Muscle of arm (tissue), 14 donors: ENCODE measurements at places on chromosomes 12 and 14. TPM values are rescaled to one million over a fixed set of nuclear protein-coding genes. Genes with fewer than 3 reads are reported as not detected.
A peak's percentile ranks its signal among the peaks of the same experiment; 100 is the strongest.

GRCh38 chr14:64766430-64767151 lies 62.4 kb downstream of the PLEKHG3 start:
- no peak for DNase-seq

GRCh38 chr14:85934123-85934885 lies 404.4 kb downstream of the FLRT2 start:
- peak; percentile 14 for DNase-seq

DNA sequence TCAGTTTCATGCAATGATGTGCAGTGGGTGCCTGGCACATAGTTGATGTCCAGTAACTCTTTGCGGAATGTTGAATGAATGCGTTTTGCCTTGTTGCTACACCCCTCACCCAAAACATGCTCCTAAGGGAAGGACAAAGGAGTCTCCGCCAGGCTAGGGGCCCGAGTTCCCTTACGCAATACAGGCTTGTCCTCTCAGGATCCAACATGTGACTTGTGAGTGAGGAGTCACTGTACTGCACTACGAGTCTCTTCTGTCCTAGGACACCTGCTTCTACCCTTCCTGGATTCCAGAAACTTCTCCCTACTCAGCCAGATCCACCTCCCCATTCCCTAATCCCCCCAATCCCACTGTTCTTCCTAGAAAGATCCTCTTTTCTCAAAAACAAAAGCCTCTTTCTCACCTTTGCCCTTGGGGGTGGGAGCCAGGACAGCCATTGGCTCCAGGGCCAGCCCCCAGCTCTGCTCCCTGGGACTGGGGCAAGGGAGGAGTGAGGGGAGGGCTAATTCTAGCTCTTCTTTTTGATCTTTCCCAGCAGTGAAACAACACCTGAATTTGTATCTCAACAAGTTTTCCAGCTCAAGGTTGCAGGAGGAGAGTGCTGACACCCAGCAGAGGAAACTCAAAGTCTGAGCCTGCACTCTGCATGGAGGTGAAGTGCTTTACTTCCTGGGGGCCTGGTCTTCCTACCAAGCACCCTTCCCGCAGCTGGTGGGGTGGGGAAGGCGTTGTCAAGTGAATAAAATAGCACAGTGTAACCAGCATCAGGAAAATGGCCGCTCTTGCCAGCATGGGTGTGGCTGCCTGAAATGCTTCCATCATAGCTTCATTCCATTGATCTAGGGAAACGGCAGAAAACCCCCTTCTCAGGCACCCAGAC lies 3.4 kb upstream of the OTUB2 start:
- no peak for DNase-seq

GRCh38 chr12:90274407-90274806 lies 565.8 kb upstream of the ATP2B1 start:
- no peak for DNase-seq

The FGD6 gene
- 7.0 TPM for polyA plus RNA-seq

The TCHP gene
- polyA plus RNA-seq, result 17.8 TPM

The CRY1 gene
- 16.9 TPM for polyA plus RNA-seq

- peak; percentile 71 for DNase-seq
Observed at GRCh38 chr12:57452937-57453509, 2.1 kb upstream of the INHBE start.

DNA sequence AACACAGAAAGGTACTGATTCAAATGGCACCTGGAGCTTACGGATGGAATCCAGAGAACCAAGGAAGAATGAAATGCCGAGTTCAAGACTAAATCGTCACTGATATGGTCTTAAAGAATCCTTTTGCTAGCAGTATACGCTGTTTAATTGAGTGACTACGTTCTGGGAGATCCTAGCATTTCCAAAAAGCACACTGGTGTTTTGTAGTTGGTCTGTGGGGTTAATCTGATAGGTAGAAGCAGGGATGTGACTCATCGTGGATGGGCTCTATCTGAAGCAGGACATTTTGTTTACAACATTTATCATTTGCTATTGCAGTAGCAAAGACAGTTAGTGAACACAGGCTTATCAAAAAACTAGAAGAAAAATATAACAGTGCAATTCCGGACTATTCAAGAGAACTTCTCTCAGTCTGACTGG lies 169.2 kb upstream of the HMGA2 start:
- DNase-seq, result no peak

DNA sequence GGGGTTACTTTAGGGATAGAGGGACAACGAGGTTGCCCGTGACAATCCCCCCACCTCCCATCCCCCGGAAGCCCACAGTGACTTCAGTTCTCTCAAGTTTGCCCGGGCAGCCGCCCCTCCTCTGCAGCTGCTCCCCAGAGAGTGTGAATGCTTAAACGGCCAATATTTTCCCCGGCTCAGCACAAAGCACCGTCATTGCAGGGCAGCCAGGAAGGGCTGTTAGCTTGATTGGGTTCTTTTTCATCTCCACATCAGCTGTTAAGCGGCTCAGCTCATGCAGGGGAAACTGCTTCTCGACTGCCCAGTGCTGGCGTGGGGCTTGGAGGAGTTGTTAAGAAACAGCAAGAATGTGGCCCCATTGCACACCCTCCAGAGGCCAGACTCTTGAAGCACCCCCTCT lies 120.5 kb upstream of the NCOR2 start:
- DNase-seq, result peak; percentile 71

DNA sequence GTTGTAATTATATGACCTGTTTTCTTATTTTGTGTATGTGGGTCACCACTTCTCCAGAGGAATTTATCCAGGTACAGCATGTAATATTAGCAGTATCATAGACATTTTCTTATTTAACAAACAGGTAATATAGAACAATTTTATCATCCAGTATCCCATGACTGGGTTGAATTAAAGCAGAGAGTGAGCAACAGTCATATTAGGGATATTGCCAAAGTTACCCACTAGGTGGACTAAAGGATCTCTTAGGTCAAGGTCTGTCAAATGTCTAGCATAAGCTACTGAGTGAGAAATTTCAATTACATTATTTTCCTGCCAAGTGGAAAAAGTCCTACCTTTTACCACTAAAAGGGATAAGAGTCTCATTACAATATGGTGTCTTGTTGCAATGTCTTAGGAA lies 62.1 kb upstream of the TRIM9 start:
- no peak for DNase-seq

The UNC79 gene
- 0.33 TPM for polyA plus RNA-seq

- DNase-seq, result no peak
Observed at GRCh38 chr12:85641796-85642195, 194.4 kb downstream of the RASSF9 start.

The RBMS2 gene
- polyA plus RNA-seq, result 24.2 TPM

GRCh38 chr14:53304726-53305381 lies 151.7 kb upstream of the DDHD1 start:
- peak; percentile 58 for DNase-seq

- no peak for DNase-seq
Observed at GRCh38 chr14:55306938-55307589, 35.8 kb downstream of the FBXO34 start.

GRCh38 chr12:52166672-52167071 lies 25.1 kb downstream of the KRT80 start:
- no peak for DNase-seq

DNA sequence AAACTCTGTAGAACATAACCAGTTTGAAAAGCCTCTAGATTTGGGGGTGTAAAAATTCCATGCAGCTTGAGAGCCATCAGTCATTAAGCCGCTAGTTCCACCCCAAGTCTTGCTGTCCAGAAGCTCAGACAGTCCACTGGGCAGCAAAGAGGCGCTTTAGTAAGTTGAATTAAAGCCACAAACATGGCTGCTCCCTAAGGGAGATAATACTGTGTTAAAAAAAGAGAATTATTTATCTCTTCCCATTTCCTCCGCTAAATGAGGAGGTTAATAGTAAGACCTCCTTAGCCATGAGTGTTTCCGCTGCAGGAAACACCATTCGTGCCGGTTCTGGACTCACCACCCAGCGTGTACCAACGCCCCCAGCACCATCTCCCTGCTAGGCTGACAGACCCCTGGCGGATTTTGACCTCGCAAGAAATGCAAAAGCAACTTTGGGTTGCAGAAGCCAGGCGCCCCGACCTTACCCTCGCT lies 536 bp downstream of the TM7SF3 start:
- DNase-seq, result peak; percentile 38

DNA sequence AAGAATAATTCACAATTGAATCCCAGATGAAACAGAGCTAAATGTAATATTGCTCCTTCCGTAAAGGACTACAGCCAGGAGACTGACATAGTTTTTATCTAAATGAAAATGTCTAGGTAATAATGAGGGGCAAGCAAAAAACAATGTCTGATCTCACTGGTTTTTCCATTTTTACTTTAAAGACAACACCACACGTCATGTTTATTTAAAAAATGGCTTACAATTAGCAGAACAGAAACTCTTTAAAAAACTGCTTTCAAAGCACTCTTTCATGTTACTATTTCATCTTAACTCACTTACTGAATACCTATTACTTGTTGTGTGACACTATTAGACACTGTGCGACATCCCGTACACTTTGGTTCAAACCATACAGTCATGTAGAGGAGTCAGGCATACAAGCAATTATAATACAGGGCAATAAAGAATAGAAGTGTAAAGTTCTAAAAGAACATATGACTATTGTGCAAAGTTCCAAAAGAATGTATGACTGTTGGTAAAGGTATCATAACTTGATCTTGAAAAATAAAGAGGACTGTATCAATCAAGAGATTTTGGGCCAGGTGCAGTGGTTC lies 9.1 kb downstream of the BTBD7 start:
- DNase-seq, result no peak

DNA sequence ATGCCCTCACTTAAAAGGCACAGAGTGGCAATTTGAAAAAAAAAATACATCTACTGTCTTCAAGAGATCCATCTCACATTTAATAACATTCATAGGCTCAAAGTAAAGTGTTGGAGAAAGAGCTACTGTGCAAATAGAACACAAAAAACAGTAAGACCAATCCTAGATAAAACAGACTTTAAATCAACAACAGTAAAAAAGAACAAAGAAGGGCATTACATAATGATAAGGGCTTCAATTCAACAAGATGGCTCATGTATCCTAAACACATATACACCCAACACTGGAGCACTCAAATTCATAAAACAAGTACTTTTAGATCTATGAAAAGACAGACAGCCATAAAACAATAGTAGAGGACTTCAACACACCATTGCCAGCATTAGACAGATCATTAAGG lies 93.6 kb upstream of the PCED1B start:
- no peak for DNase-seq

The ERP27 gene
- polyA plus RNA-seq, result 0.41 TPM

GRCh38 chr14:47662466-47662865 lies 12.9 kb downstream of the MDGA2 start:
- no peak for DNase-seq

The SLC25A21 gene
- polyA plus RNA-seq, result 1.3 TPM

DNA sequence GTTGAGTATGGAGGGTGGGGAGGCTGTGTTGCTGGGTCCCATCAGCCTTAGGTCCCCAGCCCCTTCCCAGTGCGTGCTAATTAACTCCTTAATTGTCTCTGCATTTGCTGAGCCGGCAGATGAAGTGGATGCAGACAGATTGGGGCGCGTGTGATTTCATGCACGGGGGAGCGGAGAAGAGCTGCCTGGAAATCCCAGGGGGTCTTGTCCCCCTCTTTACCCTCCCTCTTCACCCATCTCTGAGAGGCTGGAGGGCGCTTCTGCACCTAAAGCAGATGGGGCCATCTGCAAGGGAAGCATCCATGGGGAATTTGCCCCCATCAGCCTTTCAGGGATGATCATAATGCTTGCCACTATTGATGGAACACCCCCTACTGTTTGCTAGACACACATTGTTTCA lies 4.4 kb upstream of the ASIC1 start:
- DNase-seq, result no peak

- DNase-seq, result no peak
Observed at GRCh38 chr14:65303899-65304222, 108.7 kb upstream of the FUT8 start.

DNA sequence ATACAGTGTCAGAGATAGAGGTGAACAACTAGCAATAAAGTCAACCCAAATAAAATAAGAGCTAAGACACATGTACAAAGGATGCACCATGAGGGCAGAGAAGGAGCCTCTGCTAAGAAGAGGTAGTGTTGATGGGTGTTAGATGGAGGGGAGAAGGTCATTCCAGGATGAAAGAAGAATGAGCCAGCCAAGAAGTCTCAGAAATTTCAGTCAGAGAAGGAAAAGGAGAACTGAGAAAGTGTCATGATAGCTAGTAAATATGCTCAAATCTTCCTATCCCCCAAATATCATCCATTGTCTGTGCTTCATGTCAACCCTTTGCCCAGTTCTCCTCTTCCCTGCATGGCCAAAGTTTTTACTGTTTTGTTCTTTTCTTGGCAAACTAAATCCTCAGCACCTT lies 225.2 kb upstream of the BTG1 start:
- no peak for DNase-seq

The MYH7 gene
- 716 TPM for polyA plus RNA-seq

DNA sequence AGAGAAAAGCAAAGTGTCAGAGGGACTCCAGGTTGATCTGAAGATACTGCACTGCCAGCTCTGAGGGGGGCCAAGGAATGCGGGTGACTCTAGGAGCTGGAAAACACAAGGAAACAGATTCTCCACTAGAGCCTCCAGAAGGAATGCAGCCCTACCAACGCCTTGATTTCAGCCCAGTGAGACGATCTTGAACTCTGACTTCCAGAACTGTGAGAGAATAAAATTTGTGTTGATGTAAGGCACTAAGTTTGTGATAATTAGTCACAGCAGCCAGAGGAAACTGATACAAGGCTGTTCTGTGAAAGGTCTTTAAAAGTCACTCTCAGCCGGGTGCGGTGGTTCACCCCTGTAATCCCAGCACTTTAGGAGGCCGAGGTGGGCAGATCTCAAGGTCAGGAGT lies 34.2 kb downstream of the CKAP4 start:
- no peak for DNase-seq
